Pulmonary artery endothelial cell (primary cell): ENCODE measurements at places on chromosomes 4 and X. TPM values are rescaled to one million over a fixed set of nuclear protein-coding genes. Genes with fewer than 3 reads are reported as not detected.

DNA sequence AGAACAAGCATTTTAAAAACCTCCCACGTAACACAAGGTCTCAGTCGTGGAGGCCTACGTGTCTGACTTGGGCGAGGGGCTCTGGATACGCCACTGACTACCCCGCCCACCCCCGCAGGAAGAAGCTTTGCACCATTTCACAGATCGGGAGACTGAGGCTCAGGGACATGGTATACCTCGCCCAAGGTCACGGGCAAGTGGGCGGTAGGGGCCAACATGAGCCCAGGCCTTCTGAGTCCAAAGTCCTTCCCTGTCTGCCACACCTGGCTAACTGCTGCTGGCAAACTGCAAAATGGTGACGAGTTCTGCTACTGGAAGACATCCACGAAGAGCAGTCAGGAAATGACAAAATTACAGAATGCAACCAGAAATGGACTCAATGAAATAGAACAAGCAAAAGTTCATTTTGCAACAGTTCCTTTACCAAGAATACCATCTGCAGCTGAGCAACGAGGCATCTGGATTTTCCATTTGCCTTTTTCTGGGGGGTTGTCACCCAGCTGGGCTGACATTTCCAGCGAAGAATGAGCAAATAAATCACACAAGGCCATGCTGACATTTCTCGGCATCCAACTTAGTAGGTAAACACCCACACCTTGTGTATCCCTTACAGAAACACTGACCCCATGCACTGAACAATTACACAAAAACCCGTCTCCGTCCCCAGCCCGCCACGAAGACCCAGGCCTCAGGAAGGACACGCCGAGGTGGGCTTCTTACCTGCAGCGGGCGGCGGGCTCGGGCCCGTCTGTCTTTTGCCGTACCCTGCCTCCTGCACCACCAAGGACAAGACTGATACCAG lies 70.2 kb upstream of the AFAP1 start:
- DNase-seq, result no peak

- DNase-seq, result no peak
Observed at GRCh38 chrX:66255359-66255967, 91.4 kb downstream of the HEPH start.

DNA sequence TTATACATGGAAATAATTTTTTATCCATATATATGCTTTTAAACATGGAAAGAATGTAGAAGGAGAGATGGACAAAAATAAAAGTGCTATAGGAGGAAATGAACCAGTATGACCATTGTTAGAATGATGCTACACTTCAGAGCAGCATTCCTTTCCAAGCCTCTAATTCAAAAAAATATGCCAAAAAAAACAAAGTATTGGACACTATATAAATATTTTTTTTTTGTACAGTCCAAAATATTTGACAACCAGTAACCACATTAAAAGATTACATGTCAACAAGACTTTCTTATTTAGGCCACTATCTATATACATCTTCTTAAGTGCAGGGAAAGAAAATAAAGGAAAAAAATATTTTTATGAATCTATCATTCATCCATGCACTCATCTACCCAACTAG lies 198.6 kb downstream of the LRBA start:
- DNase-seq, result no peak

DNA sequence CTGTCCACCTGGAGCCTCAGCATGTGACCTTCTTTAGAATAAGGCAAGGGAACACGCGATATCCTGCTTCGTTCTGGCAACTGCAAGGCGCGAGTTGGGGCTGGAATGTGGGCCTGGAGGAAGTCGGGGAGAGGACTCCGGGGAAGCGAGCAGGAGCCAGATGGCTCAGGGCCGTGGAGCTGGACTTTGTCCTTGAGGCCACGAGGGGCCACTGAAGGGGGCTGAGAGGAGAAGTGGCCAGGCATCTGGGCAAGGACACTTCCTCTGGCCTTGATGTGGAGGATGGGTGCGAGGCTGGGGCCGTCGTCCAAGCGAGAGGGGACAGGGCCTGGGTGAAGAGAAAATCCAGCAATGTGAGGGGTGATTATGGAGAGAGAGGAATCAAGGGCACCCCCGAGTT lies 12.2 kb upstream of the DUSP9 start:
- DNase-seq, result no peak

FAM13A gene
- 4.0 and 10.7 TPM in 2 replicates for total RNA-seq

UPF3B gene
- 2.4 and 3.2 TPM in 2 replicates for total RNA-seq

NEUROG2 gene
- total RNA-seq, result not detected in 2 replicates

EMCN gene
- 105 and 117 TPM in 2 replicates for total RNA-seq

RAB39B gene
- 0.07 TPM in 1 of 2 replicates, not detected in the other for total RNA-seq

SYP gene
- total RNA-seq, result 0.13 and 0.14 TPM in 2 replicates
